ENCODE measurements at places on chromosomes 7 and 10.
A peak's percentile ranks its signal among the peaks of the same experiment; 100 is the strongest.

GRCh38 chr10:69073736-69074364, 14.1 kb upstream of the SRGN start:
- H3K4me1 ChIP-seq: no peaks in the 10 kb centered on the region
- no peaks in the 10 kb centered on the region for H3K27me3 ChIP-seq
- H3K36me3 ChIP-seq: no peaks in the 10 kb centered on the region
- no peak for DNase-seq
- H3K4me3 ChIP-seq: no peak overlapping the region
- H3K27ac ChIP-seq: no peak overlapping the region

DNA sequence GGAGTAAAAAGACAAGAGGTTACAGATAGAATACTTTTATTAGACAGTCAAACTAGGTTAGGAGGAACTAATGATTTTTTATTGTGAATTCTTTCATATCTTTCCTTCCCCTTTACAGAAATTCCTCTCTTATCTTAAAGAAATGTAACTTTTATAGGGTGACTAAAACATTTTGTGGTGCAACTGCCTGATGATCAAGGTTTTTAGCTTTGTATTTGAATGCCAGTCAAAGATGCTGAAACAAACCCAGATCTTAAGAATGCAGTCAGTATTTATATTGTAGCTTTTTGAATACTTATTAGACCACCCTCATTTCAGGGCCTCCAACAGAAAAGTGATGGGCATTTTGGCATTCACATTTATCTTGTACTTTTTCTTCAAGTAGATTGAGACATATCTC, 27.4 kb downstream of the TAX1BP1 start:
- no peak for DNase-seq
- H3K4me1 ChIP-seq: peaks cover 2% of the 10 kb centered on the region
- H3K27ac ChIP-seq: no peak overlapping the region
- no peaks in the 10 kb centered on the region for H3K36me3 ChIP-seq
- H3K4me3 ChIP-seq: no peak overlapping the region

GRCh38 chr7:96778263-96778662, 68.6 kb upstream of the SEM1 start:
- H3K27ac ChIP-seq: no peak overlapping the region
- DNase-seq: no peak
- H3K4me3 ChIP-seq: no peak overlapping the region
- H3K4me1 ChIP-seq: no peaks in the 10 kb centered on the region

DNA sequence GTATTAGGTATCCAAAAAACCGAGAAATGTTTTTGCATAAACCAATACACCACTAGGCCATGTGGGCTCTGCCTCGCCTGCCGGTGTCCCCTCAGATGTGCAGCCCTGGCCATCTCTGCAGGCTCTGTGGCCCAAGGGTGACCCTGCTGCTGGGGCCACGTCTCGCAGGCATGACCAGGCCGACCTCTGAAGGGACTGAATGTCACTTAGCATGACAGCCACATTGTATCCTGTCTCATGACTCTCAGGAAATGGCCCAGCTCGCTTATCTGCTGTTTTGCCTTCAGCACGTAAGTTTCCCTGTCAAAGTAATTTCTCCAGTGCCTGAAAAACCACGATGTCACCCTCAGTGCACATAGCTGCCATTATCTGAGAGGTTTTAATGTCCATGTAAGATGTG, 49.5 kb upstream of the ZNF32 start:
- no peak overlapping the region for H3K27ac ChIP-seq
- no peaks in the 10 kb centered on the region for H3K4me1 ChIP-seq
- no peaks in the 10 kb centered on the region for H3K36me3 ChIP-seq
- DNase-seq: no peak

GRCh38 chr7:65449505-65449852, 75.8 kb downstream of the ZNF92 start:
- H3K4me1 ChIP-seq: no peaks in the 10 kb centered on the region
- H3K36me3 ChIP-seq: no peaks in the 10 kb centered on the region
- H3K4me3 ChIP-seq: no peak overlapping the region
- no peak for DNase-seq
- H3K27ac ChIP-seq: no peak overlapping the region
- no peaks in the 10 kb centered on the region for H3K27me3 ChIP-seq

DNA sequence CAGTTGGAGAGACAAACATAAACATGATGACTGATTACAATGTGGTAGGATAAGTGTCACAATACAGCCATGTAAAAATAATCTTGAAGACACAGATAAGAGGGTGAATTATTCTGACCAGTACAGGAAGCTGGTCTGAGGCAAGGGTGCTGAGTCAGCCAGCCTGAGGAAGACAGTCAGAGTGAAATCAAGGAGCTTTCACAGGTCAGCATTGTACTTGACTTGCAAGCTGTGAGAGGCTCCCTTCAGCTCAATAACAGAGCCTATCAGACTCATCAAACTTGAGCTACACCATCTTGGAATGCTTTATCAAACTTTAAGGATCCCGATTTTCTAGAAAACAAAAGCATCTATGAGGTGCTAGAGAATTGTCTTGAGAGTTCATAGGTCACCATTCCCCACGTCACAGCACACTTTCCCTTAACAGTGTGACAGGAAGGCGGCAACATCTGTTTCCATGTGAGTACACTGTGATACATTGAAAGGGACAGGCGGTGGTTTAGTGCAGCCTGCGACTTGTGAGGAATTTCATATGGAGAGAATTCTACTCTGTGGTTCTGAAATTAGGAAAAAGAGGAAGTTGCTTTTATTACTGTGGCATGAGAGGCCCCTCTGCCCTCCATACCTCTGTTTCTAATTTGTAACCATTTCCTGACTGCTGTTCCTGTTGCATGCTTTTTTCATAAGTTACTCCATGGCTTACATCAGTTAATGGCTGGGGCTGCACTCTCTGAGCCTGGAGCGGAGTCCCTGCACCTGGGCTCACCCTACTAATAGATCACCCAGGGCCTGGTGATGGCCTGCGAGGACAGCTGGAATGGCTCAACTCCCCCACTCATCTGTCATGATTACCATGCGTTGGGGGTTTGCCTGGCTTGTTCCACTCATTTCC, 417.1 kb downstream of the SUGCT start:
- no peak overlapping the region for H3K27ac ChIP-seq
- no peak overlapping the region for H3K4me3 ChIP-seq
- DNase-seq: peak; percentile 57
- no peaks in the 10 kb centered on the region for H3K27me3 ChIP-seq

DNA sequence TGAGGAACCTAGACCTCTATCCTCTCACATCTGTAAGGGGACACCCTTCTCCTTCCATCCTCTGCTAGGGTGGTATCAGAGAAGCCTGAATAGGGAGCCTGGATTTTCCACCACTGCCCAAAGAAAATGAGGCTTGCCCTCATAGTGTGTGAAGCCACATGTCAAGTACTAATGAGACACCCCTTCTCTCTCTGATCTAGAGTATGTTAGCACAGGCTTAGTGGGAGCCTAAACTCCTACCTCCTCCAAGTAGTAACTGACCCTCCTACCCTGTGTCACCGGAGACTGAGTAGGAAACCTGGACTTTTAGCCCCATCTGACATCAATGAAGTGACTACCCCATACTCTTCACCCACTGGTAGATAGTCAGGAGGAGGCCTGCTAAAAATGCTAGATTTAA, 65.6 kb downstream of the PHYHIPL start:
- H3K4me1 ChIP-seq: no peaks in the 10 kb centered on the region
- H3K27ac ChIP-seq: no peak overlapping the region
- no peak overlapping the region for H3K4me3 ChIP-seq

GRCh38 chr7:2811476-2812113, 32.5 kb downstream of the GNA12 start:
- H3K4me1 ChIP-seq: no peaks in the 10 kb centered on the region
- H3K27me3 ChIP-seq: no peaks in the 10 kb centered on the region
- H3K4me3 ChIP-seq: peak overlapping the region; percentile 19
- no peak overlapping the region for H3K27ac ChIP-seq

DNA sequence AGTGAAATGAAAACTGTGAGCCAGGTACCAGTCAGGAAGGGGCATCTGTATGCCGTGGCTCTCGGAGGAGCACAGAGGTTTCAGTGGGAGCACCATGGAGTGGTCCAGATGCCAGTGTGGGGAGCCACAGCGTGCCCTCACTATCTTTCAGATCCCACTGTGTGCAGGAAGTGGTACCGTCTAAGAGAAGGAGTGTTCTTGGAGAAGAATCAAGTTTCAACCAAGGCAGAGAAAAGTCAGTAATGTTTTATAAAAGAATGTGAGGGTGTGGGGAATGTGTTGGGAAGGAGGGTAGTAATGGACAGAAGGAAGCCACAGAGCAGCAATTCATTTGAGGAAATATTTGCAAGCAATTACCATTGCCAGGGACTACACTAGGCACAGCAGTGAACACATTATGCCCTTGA, 35.6 kb downstream of the PRKAR2B start:
- DNase-seq: no peak
- no peaks in the 10 kb centered on the region for H3K36me3 ChIP-seq
- no peaks in the 10 kb centered on the region for H3K4me1 ChIP-seq
- no peak overlapping the region for H3K27ac ChIP-seq

GRCh38 chr7:2710286-2710655, 22.3 kb downstream of the AMZ1 start:
- no peaks in the 10 kb centered on the region for H3K27me3 ChIP-seq
- H3K36me3 ChIP-seq: no peaks in the 10 kb centered on the region
- H3K4me1 ChIP-seq: no peaks in the 10 kb centered on the region
- H3K4me3 ChIP-seq: no peak overlapping the region

DNA sequence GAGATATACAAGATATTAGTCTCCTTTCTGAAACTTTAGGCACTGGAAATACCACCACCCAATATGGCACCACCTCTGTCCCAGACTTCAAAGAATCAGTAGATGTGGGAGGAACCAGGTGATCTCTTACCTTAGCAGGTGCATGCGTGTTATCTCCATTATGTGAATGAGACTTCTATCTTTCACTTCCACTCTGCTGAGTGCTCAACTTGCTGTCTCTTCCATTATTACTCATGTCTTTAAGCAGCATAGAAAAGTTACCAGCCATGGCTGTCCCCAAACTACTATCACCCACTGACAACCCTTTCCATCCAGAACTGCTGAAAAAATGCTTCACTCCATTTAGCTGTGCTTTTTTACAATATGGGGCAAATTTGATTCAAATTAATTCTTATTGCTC, 101.5 kb upstream of the PRSS1 start:
- H3K27me3 ChIP-seq: no peaks in the 10 kb centered on the region
- H3K36me3 ChIP-seq: no peaks in the 10 kb centered on the region
- no peak for DNase-seq
- H3K4me1 ChIP-seq: no peaks in the 10 kb centered on the region
- no peak overlapping the region for H3K4me3 ChIP-seq

GRCh38 chr10:127157506-127158200, 38.7 kb downstream of the INSYN2A start:
- H3K27ac ChIP-seq: no peak overlapping the region
- no peaks in the 10 kb centered on the region for H3K4me1 ChIP-seq
- no peaks in the 10 kb centered on the region for H3K27me3 ChIP-seq
- no peak overlapping the region for H3K4me3 ChIP-seq

DNA sequence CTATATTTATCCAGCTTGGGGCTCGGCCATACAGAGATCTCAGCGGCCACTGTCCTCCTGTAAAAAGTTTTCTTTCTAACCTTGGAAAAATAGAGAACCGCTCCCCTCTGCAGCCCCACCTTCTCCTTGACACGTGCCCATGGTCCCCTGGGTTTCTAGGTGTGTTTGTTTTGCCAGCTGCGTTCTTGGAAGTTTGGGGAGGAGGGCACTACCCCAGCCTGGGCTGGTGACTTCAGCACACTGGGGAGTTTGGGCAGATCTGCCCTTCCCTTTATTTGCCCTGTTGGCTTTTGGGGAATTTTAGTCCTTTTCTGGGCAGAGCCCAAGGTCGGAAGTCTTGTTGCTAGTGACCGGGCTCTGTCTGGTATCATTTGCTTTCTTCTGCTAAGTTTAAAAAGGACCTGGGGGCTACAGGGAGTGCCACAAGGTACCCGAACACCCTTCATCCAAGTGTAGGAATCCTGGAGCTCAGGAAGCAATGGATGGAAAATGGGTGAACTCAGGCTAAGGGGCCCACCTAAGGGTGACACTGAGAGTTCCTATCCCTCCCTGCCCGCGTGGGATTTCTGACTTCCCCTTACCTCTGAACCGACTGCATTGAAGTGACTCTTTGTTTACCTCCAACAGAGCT, 1.7 kb downstream of the ADAMTS14 start:
- no peaks in the 10 kb centered on the region for H3K36me3 ChIP-seq
- no peak overlapping the region for H3K27ac ChIP-seq
- no peak for DNase-seq
- H3K4me3 ChIP-seq: no peak overlapping the region
- H3K4me1 ChIP-seq: no peaks in the 10 kb centered on the region

DNA sequence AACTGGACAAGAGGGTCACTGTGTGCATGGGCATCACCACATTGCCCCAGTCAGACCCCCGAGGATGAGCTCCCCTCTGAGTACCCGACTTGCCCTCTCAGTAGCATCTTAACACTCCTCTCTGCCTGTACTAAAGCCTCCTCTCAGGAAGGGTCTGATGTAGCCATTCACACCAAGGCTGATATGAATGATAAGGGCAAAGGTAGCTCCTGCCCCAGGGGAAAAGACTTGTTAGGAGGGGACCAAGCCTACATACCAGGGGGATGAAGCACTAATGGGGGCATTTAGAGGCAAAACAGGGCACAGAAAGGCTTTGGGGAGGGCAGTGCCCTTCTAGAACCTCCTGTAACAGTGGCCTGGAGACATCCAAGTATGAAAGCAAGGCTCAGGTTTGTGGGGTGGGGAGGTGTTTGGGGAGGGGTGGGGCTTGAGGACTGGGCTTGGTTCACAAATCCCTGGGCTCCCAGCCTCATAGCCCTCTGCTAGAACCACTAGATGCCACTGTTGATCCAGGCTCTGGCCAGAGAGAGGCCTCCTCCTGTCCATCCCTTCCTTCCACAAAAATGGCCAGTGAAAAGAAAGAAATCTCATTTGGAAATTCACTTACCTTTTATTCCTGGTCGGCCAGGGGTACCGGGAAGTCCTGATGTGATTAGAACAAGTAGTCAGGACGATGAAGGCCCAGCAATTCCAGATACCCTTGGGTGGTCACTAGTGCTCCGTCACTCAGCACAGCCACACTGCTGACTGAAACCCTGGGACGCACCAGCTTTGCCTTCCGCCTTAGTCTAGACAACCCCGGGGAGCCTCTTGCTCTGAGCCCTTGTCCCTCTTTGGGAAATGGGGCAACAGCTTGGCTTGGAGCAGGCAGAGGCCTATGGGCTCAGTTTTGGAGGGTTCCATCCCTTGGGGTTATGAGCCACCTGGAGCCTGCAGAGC, 40.3 kb downstream of the COL17A1 start:
- H3K4me1 ChIP-seq: no peaks in the 10 kb centered on the region
- H3K27ac ChIP-seq: no peak overlapping the region
- no peaks in the 10 kb centered on the region for H3K27me3 ChIP-seq

GRCh38 chr10:8456386-8456785, 401.9 kb downstream of the GATA3 start:
- H3K4me3 ChIP-seq: no peak overlapping the region

DNA sequence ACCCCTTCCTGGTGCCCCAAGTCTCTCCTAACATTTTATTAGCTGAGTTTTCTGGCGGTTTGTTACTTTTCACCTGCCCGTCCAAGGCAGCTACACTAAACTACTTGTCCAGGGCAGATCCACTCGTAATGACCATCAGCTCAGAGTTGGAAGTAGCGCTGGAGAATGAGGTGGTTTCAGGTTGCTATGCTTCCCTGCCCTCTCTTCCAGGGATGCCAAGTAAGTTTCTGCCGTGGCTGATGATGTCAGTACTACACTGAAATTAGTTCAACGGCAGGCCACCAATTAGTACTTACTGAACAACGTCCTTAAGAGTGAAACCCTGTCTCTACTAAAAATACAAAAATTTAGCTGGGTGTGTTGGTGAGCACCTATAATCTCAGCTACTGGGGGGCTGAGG, 55.2 kb downstream of the DIP2C start:
- no peak overlapping the region for H3K4me3 ChIP-seq
- H3K4me1 ChIP-seq: no peaks in the 10 kb centered on the region
- H3K36me3 ChIP-seq: peaks cover 3% of the 10 kb centered on the region
- no peaks in the 10 kb centered on the region for H3K27me3 ChIP-seq
- DNase-seq: no peak

All from aorta (tissue), 5 donors.